A673 (cell line): ENCODE measurements at places on chromosomes 3 and 15. TPM values are rescaled to one million over a fixed set of nuclear protein-coding genes. Genes with fewer than 3 reads are reported as not detected.

GRCh38 chr15:66894986-66895780 lies 170.2 kb upstream of the SMAD3 start:
- DNase-seq: no peak

DNA sequence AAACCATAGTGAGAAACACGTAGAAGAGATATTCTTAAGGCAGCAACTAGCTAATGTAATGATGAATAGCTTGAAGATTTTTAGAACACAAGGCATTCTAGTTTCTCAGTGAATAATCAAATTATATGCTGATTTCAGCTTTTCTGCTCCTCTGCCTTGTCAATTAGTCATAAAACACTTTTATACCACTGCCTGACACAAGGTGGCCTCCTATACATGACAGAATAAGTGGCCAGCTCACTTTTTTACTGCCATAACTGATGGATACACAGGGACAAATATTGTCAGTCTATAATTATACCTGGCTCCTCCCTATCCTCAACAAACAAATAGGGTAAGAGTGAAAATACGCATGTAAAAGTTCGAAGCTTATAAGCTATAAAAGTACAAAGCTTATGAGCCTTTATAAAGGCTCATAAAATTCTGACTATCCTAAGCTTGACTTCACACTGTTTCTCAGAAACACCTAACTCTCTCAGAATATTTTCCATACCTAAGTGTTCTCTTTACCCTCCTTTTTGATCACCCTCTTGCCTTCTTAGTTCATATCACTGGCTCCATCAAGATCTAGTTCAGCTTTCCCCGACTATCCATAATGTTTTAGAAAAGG lies 81.6 kb downstream of the HERC1 start:
- DNase-seq: peak; percentile 76

DNA sequence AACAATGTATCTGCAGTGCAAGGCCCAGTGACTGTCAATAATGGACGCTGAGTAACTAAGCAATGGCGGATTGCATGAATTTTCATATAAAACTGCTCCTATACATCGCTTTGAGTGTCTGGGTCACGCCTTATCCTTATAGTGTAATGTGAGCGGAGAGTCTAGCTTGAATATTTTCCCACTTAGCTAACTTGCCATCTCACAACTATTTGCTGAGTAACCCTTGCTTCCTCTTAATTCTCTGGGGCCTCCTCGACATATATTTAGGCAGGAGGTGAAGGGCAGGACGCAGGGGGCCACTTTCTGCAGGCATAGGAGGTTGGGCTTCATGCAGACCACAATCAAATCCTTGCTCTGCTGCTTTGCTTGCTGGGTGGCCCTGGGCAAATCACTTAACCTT lies 24.0 kb downstream of the ST8SIA2 start:
- no peak for DNase-seq

DNA sequence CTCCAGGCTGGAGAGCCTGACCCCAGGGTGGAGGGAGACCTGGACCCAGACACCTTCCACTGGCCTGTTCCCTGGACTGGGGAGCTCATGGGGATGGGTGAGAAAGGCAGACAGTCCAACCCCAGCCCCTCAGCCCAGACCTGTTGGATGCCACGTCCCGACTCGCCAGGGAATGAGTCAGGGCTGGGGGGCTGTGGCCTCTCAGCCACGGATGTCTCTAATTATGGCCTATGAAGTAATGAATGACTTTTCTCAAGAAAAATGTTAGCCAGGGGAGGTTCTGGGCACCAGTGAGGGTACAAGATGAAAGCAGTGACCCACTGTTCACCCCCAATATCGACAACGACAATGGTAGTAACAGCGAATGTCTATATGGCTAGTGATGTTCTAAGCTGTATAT lies 107.0 kb upstream of the RPL32 start:
- no peak for DNase-seq

DNA sequence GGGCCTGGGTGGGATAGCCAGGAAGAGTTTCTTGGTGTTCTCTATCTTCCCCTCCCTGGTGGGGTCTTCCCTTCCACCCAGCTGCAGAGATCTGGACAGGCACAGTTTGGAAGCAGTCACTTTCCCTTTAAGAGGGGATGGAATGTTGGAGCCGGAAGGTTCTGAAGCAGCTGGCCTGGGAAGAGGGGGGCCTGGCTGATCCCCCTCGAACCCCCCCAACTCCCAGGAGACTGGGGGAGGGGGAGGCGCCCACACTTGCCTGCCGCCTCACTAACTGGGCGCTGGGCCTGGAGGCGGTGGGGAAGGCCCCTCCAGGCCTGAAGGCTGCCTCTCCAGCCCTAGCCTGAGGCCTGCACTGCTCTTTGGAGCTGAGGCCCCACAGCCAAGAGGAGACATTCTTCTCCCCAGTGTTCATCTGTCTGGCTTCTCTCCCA lies 1.4 kb downstream of the DVL3 start:
- DNase-seq: peak; percentile 64

The CIAO2A gene
- total RNA-seq: 75.3 and 75.6 TPM in 2 replicates

The CLRN1 gene
- total RNA-seq: not detected in 2 replicates
